ENCODE measurements at places on chromosomes 1 and 21. TPM values are rescaled to one million over a fixed set of nuclear protein-coding genes. Genes with fewer than 3 reads are reported as not detected.

DNA sequence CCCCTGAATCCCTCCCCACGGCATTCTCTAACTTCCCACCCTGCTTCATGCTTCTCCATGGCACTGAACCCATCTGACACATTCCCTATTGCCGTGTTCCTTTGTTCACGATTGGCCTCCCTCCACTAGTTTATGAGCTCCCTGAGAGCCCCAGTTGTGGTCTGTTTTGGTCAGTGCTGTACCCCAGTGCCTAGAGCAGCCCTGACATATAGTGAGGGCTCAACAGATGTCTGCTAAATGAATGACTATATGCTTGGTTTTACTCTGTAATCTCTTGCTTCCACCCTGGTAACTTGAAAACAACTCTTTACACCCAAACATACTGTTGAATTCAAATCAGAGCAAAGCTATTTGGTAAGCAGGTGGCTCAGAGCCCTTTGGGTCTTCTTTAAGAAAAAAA, 171.1 kb upstream of the EDN2 start:
- no peaks in the 10 kb centered on the region for H3K27me3 ChIP-seq
- no peak for DNase-seq
- peaks cover 70% of the 10 kb centered on the region for H3K36me3 ChIP-seq
- H3K27ac ChIP-seq = peak overlapping the region; percentile 86

DNA sequence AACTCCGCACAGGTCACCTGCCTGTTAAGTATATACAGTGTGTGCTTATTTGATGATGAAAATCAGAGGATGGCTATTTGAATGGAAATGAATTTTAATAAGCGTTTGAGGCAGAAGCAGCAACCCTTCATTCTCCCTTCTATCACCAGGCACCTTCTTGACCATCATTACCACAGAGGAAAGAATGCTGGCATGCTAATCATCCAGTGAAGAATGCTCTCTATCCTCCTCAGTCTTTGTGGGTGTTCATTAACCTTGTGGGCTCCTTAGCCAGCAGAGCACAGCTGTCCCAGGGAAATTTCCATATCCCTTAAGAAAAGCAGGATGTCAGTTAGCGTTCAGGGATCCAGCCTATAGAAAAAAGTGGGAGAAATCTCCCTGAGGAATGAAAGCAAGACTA, 428.0 kb upstream of the CAMK1G start:
- no peaks in the 10 kb centered on the region for H3K4me1 ChIP-seq
- H3K27ac ChIP-seq = no peak overlapping the region
- H3K27me3 ChIP-seq = no peaks in the 10 kb centered on the region
- no peak for DNase-seq
- no peak overlapping the region for H3K4me3 ChIP-seq

- H3K4me1 ChIP-seq = no peaks in the 10 kb centered on the region
- DNase-seq = no peak
Measured at GRCh38 chr21:36656138-36656537, 42.8 kb upstream of the SIM2 start.

DNA sequence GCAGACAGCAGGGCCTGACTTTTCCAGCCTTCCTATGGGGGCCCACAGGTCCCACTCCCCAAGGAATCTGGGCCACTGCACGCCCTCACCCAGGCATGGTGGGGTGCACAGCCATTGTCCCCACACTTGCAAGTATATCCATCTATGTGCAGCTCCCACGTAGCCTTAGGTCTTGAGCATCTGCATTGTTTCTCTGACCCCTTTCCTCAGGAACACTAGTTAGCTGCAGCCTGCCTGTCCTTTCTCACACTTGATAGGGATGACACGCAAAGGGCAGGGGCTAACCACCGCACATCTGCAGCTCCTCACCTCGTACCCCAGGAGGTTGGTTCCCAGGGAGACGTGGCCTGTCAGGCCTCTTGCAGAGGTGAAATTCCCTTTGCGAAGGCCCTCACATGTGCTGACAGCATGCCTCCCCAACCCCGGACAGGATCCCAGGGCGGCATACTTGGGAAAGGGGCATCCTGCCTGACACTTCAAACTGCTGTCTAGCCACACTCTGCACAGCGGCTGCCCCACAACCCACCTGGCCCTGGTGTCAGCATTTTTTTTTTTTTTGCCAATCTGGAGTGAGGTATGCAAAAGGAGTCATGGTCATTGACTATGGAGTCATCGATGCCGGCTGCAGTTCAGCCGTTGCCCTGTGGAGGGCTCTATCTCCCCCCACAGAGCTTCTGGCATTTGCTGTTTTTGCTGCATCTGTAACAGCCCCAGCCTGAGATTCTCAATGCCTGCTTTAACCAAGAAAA, 5.0 kb downstream of the JMJD4 start:
- peak; percentile 25 for DNase-seq
- H3K4me1 ChIP-seq = peaks cover 10% of the 10 kb centered on the region
- peak overlapping the region; percentile 42 for H3K4me3 ChIP-seq
- peaks cover 7% of the 10 kb centered on the region for H3K27me3 ChIP-seq
- peak overlapping the region; percentile 8 for H3K27ac ChIP-seq
- H3K36me3 ChIP-seq = peaks cover 17% of the 10 kb centered on the region

GRCh38 chr1:5891736-5892135, 100.5 kb downstream of the NPHP4 start:
- no peak for DNase-seq
- H3K27me3 ChIP-seq = no peaks in the 10 kb centered on the region
- no peak overlapping the region for H3K4me3 ChIP-seq
- H3K4me1 ChIP-seq = no peaks in the 10 kb centered on the region

GRCh38 chr1:73593804-73594203, 604.2 kb downstream of the LRRIQ3 start:
- no peaks in the 10 kb centered on the region for H3K27me3 ChIP-seq
- no peak overlapping the region for H3K27ac ChIP-seq
- no peak for DNase-seq

- no peak for DNase-seq
- no peak overlapping the region for H3K4me3 ChIP-seq
- no peak overlapping the region for H3K27ac ChIP-seq
- H3K27me3 ChIP-seq = peaks cover 4% of the 10 kb centered on the region
Measured at GRCh38 chr1:111833334-111833733, 77.6 kb downstream of the DDX20 start.

DNA sequence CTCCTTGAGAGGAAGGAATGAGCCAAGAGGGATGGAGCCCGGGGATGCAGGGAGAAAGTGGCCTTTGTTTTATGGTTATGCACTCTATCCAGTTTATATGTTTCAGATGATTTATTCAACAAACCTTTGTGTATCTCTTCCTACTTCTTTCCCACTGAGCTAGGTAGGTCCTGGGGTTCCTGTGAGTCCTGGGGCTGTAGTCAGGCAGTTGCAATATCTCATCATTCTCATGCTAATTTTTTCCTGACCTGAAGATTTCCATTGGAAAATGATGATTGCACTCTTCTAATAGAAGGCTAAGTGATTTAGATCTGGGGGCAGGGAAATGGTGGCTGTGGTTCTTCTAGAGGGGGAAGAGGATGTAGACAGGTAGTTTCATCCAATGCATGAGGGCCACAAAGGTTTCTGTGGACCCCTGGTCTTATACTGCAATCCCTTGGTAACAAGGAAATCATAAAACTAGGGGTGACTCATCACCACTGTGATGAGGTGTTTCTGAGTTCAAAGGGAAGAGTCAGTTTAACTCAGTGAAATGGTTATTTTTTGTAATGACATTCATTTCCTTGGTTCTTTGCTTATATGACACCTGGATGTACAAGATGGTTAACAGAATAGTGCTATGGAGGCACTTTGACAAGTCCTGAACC, 20.2 kb downstream of the B3GALT5 start:
- no peak for DNase-seq
- no peaks in the 10 kb centered on the region for H3K4me1 ChIP-seq
- H3K36me3 ChIP-seq = no peaks in the 10 kb centered on the region
- H3K27ac ChIP-seq = no peak overlapping the region
- no peaks in the 10 kb centered on the region for H3K27me3 ChIP-seq
- no peak overlapping the region for H3K4me3 ChIP-seq

GRCh38 chr1:58927722-58928085, 143.9 kb upstream of the JUN start:
- H3K4me1 ChIP-seq = peaks cover 64% of the 10 kb centered on the region
- H3K27me3 ChIP-seq = peaks cover 2% of the 10 kb centered on the region
- no peaks in the 10 kb centered on the region for H3K36me3 ChIP-seq
- no peak for DNase-seq
- no peak overlapping the region for H3K27ac ChIP-seq

- no peaks in the 10 kb centered on the region for H3K4me1 ChIP-seq
- H3K27ac ChIP-seq = no peak overlapping the region
- H3K4me3 ChIP-seq = no peak overlapping the region
- no peak for DNase-seq
- no peaks in the 10 kb centered on the region for H3K27me3 ChIP-seq
Measured at GRCh38 chr21:19608101-19608621, 1204.6 kb upstream of the TMPRSS15 start.

DNA sequence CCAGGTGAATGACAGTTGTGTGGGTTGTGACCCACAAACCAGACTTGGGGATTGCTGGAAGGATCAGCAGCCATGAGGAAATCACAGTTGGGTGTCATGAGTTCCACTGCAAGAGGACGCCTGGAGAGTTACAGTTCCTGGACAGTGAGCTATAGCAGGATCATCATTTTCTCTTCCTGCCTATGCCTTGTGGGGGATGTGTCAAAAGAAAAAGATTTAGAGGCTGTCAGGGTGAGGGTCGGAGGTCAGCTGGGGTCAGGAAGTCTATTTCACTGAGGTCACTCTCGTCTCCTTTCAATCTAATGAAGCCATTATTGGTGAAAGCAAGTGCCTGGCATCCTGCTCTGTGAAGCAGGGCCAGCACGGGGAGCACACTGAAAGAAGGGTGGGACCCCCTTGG, 7.0 kb upstream of the LIN28A start:
- peaks cover 17% of the 10 kb centered on the region for H3K27me3 ChIP-seq
- no peak for DNase-seq
- no peak overlapping the region for H3K4me3 ChIP-seq
- H3K36me3 ChIP-seq = no peaks in the 10 kb centered on the region
- H3K27ac ChIP-seq = no peak overlapping the region
- H3K4me1 ChIP-seq = peaks cover 2% of the 10 kb centered on the region

MYCL gene
- 0.62 TPM for total RNA-seq

GSTM1 gene
- 77.4 TPM for total RNA-seq

TNFRSF14 gene
- total RNA-seq = 215 TPM

FMN2 gene
- not detected for total RNA-seq

PRKAA2 gene
- total RNA-seq = not detected

BEST4 gene
- total RNA-seq = 0.47 TPM
